ENCODE measurements at places on chromosomes 5 and 9.

- no peak for DNase-seq
Observed at GRCh38 chr5:126359884-126360283, 63.3 kb upstream of the GRAMD2B start.

DNA sequence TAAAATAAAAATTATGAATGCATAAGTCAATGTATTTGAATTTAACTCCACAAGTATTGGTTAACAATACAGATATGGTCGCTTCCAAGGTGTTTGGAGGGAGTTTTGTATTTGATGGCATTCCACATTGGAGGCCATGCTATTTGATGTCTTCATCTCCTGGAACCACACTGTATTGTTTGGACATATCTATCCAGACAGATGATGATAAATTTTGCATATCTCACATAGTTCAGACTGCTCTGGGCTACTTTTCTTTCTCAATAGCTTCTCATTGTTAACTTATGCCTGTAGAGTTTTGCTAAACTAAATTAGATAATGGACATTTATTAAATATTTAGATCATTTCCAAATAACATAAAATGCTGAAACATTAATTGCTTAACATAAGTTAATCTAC lies 58.0 kb downstream of the CDKN2A start:
- DNase-seq, result no peak

DNA sequence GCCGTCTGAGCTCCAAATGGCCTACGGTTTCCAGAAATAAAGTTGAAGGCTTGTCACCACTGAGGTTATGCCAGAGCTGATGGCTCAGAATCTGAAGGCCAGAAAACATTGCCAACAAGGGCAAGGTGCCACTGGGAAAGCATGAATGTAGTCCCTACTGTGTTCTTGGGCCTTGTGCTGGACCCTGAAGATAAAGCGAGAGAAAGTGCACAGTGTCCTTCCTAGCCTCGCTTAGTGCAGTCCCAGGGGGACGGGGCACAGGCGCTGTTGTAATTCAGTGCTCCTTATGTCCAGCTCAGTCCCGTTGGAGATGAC lies 84.5 kb downstream of the NDFIP1 start:
- DNase-seq, result no peak

DNA sequence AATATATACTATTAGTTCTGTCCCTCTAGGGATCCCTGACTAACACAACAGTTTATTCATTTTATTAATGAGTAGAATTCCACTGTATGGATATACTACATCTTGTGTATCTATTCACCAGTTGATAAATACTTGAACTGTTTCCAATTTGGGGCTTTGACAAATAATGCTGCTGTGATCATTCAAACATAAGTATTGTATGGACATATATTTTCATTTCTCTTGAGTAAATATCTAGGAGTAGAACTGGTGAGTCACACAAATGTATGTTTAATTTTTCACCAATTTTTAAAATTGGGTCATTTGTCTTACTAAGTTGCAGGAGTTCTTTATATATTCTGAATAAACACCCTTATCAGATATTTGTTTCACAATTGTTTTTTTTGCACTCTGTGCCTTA lies 149.1 kb downstream of the FBXL17 start:
- no peak for DNase-seq

All from activated gamma-delta T cell treated with Interleukin-2 at 50 U/mL for 16 hours (primary cell).